Right ventricle myocardium inferior (tissue), 1 donor: ENCODE measurements at places on chromosomes 1 and 21. TPM values are rescaled to one million over a fixed set of nuclear protein-coding genes. Genes with fewer than 3 reads are reported as not detected.

DNA sequence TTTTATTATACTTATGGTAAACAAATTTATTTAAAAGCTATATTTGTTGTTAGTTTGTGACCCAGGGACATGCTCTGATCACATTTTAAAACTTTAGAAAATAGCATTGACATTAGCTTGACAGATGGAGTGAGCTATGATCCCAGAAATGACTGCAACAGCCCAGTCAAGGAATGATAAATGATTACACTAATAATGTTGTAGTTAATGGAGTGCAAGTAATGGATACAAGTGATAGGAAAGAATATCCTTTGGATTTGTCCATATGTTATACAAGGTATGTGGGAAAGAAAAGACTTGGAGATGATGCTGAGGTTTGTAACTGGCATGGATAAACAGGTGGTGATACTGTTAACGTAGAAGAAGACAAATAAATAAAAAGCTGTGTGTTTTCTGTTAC, 1908.7 kb downstream of the MRPL39 start:
- DNase-seq, result no peak

Gene ALX3
- not detected for total RNA-seq

Gene GBP4
- total RNA-seq, result 5.9 TPM

DNA sequence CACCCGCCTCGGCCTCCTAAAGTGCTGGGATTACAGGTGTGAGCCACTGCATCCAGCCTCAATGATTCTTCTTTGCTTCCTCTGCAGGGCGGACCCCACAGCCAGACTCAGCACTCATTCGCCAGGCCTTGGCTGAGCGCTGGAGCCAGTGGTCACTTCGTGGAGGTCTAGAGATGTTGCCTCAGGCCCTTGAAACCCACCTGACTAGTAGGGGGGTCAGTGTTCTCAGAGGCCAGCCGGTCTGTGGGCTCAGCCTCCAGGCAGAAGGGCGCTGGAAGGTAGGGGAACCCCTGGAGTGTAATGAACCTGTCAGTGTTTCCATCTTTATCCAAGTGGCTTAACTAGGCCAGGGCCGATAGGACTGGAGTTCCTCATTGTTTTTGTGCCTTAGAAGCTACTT, 2.7 kb downstream of the PPOX start:
- no peak for DNase-seq

Gene MLLT11
- total RNA-seq, result 4.9 TPM

DNA sequence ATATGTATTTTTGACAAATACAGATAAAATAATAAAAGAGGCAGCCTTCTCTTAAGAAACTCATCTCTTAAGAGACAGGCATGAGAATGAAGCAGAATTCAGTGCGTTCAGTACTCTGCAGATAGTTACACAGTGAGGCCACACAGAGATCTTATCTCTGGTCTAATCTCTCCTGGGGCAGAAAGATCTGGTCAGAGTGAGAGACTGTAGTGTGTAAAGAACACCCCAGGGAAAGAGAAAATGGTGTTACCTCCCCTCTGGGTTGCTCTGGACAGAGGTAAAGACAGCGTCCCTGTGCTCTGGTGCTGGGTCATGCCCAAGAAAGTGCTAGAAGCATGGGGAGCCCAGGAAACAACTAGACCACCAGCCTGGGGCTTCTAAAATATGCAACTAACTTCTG, 216.3 kb downstream of the SIPA1L2 start:
- DNase-seq, result no peak

- no peak for DNase-seq
Measured at GRCh38 chr1:185156288-185156853, 382 bp downstream of the TRMT1L start.

DNA sequence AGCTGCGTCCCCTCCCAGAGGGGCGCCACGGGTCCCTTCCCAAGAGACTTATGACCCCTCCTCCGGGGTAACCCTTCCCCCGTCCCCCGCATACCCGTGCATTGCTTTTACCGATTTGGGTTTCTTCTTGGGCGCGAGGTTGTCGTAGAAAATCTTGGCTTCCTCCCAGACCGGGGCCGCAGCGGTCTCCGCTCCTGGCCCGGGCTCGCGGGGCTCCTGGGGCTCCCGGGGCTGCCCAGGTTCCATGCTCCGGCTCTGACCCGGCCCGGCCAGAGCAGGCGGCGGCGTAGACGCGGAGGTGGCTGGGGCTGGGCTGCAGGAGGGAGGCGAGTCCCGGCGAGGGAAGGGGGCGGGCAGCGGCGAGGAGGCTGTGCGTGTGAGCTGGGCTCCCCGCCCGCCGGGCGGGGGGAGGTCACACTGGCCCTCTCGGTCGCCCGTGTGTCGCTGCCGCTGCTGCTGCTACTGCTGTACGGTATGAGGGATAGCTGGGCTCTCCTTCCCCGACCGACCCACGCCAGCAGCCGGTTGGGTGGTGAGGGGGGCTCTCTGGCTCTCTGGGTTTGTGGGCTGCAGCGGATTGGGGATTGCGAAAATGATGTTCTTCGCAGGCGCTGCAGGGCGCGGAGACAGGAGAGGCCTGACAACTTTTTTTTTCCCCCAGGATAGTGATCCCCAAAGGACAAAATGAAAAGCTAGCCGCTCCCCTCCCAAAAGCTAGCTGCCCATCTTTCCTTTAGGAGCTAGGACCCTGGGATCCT, at the start of gene NT5C1A:
NT5C1A (minus strand) TSS at position 315 of the 758 bp plus-strand sequence; CDS start at position 246, 69 bp downstream.
- DNase-seq, result peak; percentile 75

Gene IGSF5
- total RNA-seq, result 3.2 TPM

DNA sequence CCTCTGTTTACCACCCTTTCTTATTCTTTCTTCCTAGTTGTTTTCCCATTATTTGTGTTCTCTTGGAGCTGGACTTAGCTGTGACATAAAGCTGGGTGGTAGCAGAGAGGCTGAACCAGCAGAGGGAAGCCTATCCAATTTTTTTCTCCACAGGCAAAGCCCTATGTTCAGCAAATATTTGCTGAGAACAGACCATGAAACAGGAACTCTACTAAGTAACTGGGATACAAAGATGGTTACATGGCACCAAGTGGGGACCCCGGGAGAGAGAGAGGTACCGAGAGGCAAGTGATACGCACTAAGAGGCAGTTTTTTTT, 6.6 kb downstream of the CFAP141 start:
- no peak for DNase-seq

Gene DNAI4
- total RNA-seq, result 14.3 TPM

GRCh38 chr1:236021424-236022135, 43.3 kb downstream of the NID1 start:
- no peak for DNase-seq

DNA sequence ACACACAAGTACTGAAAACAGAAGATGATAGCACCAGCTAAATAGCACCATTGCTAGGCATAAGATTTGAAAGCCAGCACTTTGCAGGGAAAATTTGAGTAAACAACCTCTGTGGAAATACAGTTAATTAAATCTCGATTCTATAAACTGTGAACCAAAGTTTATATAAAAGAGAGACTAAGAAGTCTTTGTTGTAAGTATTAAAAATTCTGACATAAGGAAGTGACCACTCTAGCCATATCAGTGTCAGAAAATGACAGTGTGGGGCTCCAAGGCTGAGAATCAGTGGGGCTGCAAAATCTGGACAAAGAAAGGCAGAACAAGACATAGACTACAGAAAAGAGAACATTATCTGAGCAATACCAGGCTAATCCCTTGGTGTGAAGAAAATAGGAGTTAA, 292.2 kb downstream of the ST6GALNAC3 start:
- no peak for DNase-seq

DNA sequence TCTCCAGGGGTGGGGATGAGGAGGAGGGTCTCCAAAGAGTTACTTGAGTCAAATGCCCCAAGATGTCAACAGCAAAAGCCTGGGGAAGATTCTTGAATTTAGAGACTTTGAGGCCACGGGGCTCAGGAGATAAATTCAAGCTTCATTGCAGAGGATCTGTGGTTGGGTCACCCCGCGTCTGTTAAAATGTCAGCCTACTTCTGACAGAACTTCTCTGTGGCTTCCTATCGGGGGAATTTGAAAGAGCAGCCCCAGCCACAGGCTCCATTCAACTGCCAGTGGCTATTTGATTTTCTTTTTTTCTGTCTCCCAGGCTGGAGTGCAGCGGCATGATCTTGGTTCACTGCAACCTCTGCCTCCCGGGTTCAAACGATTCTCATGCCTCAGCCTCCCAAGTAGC, 62.5 kb upstream of the EFHD2 start:
- DNase-seq, result no peak

- DNase-seq, result no peak
Measured at GRCh38 chr1:22736501-22737080, 26.0 kb downstream of the EPHB2 start.

GRCh38 chr1:25642574-25643108, 26.1 kb downstream of the MAN1C1 start:
- no peak for DNase-seq

Gene SHE
- 11.3 TPM for total RNA-seq

Gene COL9A2
- total RNA-seq, result 0.24 TPM

DNA sequence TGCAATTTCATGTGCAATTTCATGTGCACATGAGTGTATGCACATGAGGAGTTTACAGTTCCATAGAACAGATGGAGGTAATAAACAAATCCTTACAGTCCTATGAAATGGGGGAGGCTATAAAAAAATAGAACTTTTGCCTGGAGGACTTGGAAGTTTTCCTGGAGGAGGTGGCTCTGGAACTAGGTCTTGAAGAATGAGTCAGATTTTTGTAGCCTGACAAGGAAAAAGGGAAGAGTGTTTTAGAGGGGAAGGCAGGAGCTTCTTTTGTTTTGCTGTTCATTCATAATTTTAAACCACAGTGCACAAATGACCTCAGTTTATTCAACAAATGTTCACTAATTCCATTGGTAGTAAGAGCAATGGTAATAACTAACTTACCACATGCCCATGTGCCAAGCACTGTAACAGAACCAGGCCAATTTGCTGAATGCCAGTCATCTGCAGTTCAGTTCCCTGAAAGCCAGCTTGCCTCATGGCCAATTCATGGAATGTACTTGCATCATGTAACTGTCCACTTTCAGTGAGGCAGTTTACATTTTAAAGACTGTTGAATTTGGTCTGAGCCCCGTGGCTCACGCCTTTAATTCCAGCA, 2.7 kb downstream of the DIO1 start:
- DNase-seq, result no peak

GRCh38 chr1:40743860-40744259, 39.7 kb upstream of the KCNQ4 start:
- DNase-seq, result no peak

Gene TNFRSF9
- not detected for total RNA-seq

Gene ACKR1
- 16.2 TPM for total RNA-seq

Gene SPRR2A
- not detected for total RNA-seq

- DNase-seq, result no peak
Measured at GRCh38 chr21:33374450-33375096, 28.6 kb upstream of the IFNGR2 start.

Gene SELL
- total RNA-seq, result 1.1 TPM

Gene SH3BGRL3
- 50.5 TPM for total RNA-seq

Gene PDPN
- total RNA-seq, result 24.1 TPM

Gene DCDC2B
- not detected for total RNA-seq

- DNase-seq, result no peak
Measured at GRCh38 chr1:184555665-184556641, 169.1 kb downstream of the C1orf21 start.

- DNase-seq, result no peak
Measured at GRCh38 chr1:223304931-223305330, 59.0 kb downstream of the SUSD4 start.

GRCh38 chr1:84291882-84292655, 9.4 kb upstream of the SAMD13 start:
- DNase-seq, result no peak

DNA sequence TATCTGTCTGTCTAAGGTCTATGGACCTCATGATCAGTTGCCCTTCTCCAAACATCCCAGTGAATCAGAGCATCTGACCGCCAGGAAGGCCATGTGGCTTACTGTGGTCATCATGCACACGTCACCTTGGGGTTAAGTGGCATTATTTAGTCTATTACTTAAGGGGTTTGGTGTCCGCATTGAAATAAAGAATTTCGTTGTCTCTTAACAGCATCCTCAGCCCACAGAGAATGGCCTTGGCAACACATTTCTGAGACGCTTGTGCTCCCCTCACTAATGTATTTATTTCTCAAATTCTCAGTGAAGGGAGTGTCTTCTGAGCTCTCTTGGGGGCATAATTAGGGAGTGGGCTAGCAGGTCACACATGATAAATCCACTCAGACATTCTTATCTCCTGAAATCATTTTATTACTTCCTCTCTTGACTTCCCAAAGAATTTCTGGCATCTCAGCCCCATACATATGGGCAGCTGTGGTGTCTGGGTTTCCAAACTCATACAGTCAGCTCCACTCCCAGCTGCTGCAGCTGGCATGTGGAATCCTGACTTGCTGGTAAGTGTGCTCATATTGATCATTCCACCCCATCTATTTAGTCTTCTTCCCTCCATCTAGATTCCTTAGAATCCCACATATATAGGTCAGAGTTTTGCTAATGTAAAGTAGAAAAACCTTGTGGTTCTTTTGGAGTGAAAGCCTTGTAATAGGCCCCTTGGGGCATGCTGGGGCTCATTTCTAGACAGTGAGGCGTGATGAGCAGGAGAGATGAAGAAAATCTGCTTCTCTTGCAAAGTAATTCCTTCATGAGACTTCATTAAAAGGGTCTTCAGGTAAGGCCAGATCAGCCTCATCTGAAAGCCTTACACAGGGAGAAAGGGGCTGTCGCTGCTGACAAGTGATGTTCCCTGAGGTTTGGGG, 110.5 kb downstream of the HHAT start:
- no peak for DNase-seq

- DNase-seq, result no peak
Measured at GRCh38 chr1:211677659-211678058, 2.2 kb upstream of the NEK2 start.

DNA sequence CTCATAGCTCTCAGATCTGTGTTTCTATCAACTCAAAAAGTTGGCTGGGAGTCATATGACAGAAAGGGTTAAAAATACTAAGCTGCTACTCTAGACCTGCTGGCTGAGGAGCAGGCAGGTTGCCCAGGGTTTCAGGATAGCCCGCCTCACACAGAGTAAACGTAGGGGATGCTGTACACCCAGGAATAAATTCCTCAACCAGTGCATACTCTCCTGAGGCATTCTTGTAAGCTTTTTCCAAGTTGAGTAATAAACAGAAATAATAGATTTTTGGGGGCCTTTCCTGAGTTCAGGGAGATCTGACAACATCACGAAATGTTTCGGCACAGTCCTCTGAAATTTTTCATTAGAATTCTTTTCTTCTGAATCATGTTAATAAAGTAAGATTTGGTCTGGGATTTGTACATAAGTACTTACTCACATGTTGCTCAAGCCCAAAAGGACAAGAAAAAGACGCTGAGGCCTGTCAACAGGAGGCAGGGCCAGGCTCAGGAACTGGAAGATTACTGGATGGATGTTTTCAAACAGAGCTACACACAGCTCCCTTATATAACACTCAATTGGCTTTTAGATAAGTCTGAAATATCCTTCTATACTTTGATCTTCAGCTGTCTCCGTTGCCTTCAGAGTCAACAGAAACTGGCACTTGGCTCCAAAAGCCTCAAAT, 41.0 kb downstream of the TGFBR3 start:
- no peak for DNase-seq

- DNase-seq, result no peak
Measured at GRCh38 chr1:39759436-39759726, 11.8 kb downstream of the OXCT2 start.

Gene UCHL5
- 42.9 TPM for total RNA-seq

DNA sequence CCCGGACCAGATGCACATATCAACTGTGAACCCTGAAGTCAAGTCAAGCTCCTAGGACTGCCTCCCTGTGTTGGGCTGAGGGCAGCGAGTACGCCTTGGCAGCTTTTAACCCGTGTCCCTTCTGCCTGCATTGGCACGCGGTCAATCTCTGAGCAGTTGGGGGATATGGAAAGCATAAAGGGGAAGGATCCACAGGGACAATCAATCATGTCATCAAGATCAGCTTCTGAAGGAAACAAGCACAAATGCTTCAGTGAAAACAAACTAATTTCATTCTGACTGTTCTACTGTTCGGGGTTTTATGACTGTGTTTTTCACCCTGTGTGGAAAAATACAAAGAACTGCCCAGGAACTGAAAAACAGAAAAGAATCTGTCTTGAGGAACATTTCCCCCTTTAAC, 106.2 kb downstream of the RUNX1 start:
- DNase-seq, result no peak

Gene PTPRU
- 23.5 TPM for total RNA-seq

Gene CYYR1
- 27.3 TPM for total RNA-seq
